GM18507 (cell line): ENCODE measurements at places on chromosomes 6 and 20.

GRCh38 chr20:20435453-20435852, 67.5 kb downstream of the INSM1 start:
- DNase-seq, result no peak

GRCh38 chr6:155561257-155561965, 105.8 kb upstream of the NOX3 start:
- DNase-seq, result no peak

DNA sequence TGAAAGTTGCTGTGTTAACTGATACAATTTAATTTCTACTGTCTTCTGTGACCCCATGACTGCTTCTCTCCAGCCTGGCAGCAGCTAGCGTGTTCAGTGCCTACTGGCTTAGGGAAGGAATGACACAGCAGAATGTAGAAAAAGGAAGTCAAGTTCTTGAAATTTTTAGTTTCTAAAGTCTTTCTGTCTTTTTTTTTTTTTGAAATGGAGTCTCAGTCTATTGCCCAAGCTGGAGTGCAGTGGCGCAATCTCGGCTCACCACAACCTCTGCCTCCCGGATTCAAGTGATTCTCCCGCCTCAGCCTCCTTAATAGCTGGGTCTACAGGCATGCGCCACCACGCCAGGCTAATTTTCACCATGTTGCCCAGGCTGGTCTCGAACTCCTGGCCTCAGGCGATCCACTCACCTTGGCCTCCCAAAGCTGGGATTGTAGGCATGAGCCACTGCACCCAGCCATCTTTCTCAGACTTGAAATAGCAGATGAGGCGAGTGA, 39.3 kb downstream of the PCNA start:
- no peak for DNase-seq

DNA sequence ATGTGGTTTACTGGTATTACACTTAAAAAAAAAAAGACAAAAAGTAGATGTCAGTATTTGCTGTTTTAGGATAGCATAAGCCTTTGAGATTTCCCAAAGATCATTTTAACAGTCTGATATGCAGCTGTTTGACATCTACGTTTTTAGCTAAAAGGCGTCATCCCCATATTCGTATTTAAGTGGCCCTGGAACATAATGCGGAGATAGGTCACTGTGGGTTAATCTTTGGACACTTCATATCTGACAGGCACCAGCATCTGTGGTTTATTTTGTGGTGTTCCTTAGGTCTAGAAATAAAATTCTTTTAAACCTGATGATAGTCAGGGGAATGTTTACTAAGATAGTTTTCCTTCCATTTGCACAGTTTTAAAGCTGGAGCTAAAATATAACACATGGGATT, 313.7 kb downstream of the SOX4 start:
- DNase-seq, result no peak

DNA sequence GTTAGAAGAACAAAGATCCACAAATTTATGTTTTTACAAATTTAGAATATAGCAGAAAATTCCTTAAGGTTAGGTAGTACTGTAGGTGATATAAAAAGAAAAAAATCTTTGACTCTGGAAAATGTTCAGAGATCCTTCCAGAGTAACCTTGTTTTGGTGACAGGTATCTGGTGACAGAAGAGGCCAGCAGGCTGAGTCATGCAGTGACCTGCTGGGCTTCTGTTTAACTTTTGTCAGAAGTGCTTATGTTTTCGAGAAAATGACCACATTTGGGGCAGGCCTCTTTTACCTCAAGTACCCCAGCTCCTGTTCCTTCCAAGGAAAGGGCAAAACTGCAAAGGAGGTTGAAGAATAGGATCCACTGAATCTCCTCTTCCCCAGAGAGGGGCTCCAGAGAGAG, 10.5 kb upstream of the CLDN20 start:
- no peak for DNase-seq

DNA sequence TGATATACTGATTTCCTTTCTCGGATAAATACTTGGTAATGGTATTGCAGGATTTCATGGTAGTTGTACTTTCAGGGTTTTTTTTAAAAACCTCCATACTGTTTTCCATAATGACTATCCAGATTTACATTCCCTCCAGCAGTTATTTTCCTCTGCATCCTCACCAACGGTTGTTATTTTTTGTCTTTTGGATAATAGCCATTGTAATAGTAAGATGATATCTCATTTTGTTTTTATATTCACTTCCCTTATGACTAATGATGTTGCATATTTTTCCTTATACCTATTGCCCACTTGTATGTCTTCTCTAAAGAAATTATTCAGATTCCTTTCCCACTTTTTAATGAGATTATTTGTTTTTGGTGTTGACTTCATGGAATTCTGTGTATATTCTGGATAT, 231.0 kb downstream of the MEI4 start:
- no peak for DNase-seq

DNA sequence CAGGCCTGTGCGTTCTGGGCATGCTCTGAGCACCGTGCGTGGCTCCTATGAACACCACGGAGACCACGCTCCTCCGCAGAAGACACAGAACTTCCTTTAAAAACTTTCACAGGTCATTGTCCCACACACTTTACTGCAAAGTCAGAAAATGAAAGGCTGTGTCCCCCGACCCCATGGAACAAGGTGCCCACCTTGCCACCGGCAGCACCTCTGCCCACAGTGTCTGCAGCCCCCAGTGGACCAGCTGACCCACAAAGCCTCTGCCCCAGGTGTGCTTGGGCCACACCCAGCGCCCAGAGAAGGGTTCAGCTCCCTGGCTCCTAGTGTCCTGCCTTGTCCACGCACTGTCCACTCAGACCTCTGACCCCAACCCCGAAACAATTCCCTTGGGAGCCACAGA, 8.7 kb downstream of the TAF4 start:
- DNase-seq, result no peak

DNA sequence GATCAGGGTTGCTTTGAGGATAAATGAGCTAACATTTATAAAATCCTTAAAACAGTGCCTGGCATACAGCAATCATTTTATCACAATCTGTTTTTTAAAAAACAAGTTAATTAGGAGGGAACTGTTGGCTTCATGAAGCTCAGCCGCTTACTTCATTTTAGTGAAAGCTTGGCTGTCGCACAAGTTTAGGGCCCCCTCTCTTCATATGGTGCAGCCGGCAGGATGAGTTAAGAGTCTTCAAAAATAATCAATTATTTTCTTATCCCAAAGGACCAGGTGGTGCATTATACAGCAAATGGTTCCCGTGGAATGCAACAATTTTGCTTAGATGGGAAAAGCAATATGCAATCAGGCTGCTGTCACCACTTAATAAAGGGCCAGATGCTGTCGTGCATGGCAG, 57.4 kb upstream of the PROKR2 start:
- no peak for DNase-seq

DNA sequence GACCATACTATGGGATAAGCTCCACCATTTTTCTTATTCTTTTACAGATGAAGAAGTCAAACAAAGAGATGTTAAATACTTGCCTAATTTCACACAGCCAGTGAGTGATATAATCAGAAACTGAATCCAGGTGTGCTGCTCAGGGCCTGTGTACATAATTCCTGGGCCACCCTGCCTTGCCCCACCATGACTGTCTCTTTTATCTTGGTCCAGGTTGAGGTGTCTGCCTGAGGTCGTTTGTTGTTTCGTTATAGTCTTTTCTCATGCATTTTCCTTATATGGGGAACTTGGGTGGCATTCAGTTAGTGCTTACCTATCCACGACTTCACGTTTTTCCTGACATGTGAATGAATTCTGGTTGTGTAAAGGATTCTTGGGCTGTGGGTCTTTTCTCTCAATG, 277.6 kb downstream of the COL12A1 start:
- DNase-seq, result no peak

GRCh38 chr20:38157635-38158495, 7.2 kb downstream of the TGM2 start:
- no peak for DNase-seq

GRCh38 chr6:136160250-136160649, 89.9 kb downstream of the MTFR2 start:
- DNase-seq, result no peak

DNA sequence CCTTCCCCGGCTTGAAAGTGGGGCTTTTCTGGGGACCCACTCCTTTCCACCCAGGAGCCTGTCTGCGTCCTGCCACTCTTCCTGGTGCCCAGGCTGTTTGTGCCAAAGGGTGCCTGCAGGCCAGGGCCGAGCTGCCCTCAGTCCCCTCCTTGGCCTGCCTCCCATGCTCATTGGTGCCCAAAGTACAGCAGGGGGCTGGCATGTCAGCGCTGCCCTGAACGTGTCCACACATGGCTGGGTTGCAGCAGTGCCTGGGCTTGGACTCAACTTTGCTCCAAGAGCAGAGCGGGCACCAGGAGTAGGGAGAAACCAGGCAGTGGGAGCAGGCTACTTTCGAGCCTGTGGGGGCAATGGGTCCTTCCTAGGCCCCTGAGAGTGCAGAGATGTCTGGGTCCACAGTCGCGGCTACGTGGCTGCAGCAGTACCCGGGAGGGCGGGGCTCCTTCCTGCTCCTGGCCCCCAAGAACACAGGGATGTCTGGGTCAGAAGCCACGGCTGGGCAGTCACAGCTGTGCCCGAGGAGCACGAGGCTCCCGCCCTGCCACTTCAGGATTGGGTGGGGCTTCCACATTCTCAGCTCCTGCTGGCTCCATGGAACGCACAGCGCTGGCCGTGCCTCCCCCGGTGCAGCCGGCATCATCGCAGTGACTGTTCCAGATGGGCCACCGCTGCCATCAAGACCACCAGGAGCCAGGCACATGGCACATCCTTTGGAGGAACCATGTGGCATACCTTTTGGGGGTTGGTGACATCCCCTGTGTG, 50.0 kb upstream of the CLDN20 start:
- DNase-seq, result no peak

- DNase-seq, result peak; percentile 78
Measured at GRCh38 chr6:111087106-111087835, at the start of gene SLC16A10. SLC16A10 (plus strand) TSS chr6:111087503; CDS start chr6:111087753, 250 bp downstream.

DNA sequence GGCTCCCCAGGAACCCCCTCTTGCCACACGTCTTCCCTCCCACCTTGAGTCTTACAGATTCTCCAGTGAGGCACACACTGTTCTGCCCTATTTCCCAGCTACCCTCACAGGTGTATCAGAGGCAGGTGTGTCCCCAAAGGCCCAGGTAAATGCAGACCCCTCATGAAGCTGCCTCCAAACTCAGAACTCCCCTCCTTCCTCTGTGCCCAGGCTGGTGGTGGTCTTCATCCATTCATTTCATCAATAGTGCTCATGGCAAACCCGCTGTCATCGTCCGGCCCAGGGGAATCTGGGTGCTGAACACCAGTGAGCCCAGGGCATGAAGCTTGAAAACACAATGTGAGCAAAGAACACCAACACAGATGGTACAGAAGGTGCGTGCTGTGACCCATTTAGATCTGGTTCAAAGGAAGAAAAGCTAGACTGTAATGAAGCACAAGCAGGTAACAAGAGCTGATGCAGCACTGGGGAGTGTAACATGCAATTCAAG, 213.1 kb downstream of the SYNDIG1 start:
- no peak for DNase-seq

DNA sequence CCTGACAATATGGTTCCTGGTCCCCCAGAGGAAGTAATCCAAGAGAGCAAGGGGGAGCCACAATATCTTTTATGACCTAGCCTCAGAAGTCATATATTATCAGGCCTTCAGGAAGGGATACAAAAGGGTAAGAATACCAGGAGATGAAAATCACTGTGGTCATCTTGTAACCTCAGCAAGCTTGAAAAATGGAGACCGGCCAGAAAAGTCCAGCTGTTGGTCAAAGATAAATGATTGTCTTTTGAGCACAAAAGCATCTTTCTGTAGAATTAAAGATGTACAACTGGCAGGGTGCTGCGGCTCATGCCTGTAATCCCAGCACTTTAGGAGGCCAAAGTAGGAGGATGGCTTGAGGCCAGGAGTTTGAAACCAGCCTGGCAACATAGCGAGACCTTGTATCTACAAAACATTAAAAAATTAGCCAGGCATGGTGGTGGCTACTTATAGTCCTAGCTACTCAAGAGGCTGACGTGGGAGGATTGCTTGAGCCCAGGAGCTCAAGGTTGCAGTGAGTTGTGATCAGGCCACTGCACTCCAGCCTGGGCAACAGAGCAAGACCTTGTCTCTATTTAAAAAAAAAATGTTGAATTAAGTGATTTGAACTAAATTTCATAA, 118.0 kb upstream of the MARCKS start:
- no peak for DNase-seq

DNA sequence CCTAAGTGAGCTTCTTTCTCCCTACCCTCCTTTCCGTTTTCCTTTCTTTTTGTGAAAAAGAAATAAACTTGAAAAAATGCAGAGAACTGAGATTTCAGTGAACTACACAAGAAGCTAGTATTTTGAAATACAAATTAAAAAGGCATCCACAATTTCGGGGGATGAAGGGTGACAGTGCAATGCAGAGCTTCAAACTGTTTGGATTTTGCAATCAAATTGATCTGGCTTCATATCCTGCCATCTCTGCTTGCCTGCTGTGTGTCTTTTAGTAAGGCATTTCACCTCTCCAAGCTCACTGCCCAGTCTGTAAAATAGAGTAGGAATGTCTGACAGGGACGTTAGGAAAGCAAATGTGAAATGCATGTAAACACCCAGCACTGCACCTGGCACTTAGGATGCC, 258.0 kb downstream of the HACE1 start:
- DNase-seq, result no peak

- no peak for DNase-seq
Measured at GRCh38 chr6:17305219-17306001, 24.2 kb downstream of the RBM24 start.

GRCh38 chr20:18778690-18779392, 34.7 kb upstream of the SCP2D1 start:
- no peak for DNase-seq

GRCh38 chr6:28995093-28995650, 9.9 kb downstream of the ZNF311 start:
- no peak for DNase-seq

DNA sequence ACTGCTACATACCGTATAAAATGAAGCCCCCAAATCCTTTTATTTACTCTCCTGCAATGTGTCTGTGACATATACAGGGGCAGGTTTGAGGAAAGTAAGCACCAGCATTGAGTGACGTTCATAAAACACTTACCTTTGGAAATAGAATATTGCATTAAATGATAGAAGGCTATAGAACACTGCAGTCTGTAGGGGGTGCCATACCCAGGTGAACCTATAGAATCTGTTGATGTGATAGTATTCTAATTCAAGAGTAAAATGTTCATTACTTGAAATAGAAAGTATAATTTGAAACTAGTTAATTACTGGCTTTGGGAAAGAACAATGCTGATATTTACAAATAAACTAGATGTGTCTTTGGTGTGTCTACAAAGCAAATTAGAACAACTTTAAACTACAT, 47.0 kb upstream of the PRL start:
- no peak for DNase-seq

DNA sequence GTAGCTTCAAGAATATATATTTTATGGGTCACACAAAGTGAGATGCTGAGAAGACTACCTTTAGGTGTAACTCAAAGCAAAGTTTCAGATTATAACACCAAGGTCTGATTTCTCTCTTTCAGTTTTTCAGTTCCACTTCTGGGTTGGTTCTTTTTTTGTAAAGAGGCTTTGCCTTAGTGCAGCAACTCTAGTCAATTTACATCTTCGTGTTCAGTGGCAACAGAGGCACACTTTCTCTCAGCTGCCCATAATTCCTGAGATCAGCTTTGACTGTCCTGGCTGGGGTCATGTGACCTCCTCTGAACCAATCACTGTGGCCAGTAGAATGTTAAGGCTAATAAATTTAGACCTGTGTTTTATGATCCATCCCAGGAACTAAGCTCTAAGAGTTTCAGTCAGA, 120.2 kb downstream of the TINAG start:
- DNase-seq, result peak; percentile 1
